Activated CD4-positive, alpha-beta T cell treated with anti-CD3 and anti-CD28 coated beads for 48 hours (primary cell): ENCODE measurements at places on chromosomes 2 and 18.

- DNase-seq = no peak
These were observed 30.3 kb upstream of the ARHGEF4 start for GRCh38 chr2:130806370-130806769.

DNA sequence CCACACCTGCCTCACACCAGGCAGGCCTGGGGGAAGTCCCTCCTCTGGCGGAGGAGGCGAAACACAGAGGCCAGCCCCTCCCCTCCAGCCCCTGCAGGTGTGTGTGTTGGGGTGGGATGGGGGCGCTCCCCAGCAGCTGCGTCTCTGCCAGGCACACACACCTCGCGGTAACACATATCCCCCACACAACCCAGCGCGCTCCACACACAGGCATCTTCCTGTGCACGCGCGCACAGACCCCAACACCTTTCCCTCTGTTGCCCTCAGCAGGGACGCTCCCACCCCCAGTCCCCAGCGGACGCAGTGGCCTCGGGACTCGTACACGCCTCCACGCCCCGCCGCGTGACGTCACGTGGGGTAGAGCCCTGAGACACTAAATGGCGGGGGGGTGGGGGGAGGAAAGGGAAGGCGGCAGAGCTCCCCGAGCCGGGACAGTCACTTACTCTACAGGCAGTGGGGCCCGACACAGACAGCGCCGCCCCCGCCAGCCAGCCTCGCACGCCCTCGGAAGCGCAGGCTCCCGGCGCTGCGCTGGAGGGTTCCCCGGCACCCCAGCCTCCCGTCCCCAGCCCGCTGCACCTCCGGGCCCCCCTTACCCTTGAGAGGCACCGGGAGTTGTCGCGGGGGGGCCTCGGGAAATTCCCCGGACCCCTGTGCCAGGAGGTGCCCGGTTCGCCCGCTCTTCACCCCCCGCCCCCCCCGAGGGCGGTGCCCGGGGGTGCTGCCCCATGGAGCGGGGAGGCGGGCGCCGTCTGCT lies at the start of gene WNT10A:
TSS of gene WNT10A (plus strand) at position 751 of the 757 bp plus-strand sequence. CDS start 144 bp downstream, outside the sequence.
- DNase-seq = peak; percentile 69

- no peak for DNase-seq
These were observed 266.9 kb downstream of the ZNF385B start for GRCh38 chr2:179594268-179595112.

- peak; percentile 82 for DNase-seq
These were observed at the start of gene MYL12B for GRCh38 chr18:3261373-3262233. TSS of gene MYL12B (plus strand) at chr18:3262133. CDS start at chr18:3272899, 10,766 bp downstream.

GRCh38 chr2:200742426-200742825 lies 69.3 kb upstream of the BZW1 start:
- no peak for DNase-seq

- no peak for DNase-seq
These were observed 40.0 kb upstream of the LRP1B start for GRCh38 chr2:142170847-142171246.

- no peak for DNase-seq
These were observed 35.2 kb downstream of the SETBP1 start for GRCh38 chr18:44715842-44716241.

DNA sequence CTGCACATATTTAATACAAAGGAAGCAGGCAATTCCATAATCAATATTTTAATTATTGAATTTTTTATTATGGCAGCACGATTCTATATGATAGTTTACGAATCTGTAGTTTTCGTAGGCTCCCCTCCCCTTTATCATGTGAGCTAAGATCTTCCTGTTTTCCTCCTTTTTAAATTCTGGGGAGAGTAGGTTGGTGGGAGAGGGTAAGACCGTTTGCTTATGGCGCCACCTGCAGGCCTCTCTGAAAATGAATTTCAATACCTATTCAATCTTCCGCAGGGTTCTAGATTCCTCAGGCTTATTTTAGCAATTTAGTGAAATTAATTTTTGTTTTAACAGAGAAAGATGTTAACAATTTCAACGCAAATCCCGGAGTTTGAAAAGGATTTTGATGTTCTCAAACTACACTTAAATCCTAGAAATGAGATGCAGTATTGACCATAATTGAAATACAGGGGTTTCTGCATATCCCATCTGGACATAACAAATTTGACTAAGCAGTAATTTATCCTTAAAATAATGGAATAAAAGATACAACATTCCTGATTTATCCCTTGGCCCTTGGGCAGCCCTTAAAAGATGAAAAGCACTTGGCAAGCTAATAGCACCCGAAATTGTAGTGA lies 12.8 kb upstream of the GBX2 start:
- DNase-seq = peak; percentile 71

- peak; percentile 45 for DNase-seq
These were observed 17.0 kb upstream of the CD8A start for GRCh38 chr2:86807468-86808275.

DNA sequence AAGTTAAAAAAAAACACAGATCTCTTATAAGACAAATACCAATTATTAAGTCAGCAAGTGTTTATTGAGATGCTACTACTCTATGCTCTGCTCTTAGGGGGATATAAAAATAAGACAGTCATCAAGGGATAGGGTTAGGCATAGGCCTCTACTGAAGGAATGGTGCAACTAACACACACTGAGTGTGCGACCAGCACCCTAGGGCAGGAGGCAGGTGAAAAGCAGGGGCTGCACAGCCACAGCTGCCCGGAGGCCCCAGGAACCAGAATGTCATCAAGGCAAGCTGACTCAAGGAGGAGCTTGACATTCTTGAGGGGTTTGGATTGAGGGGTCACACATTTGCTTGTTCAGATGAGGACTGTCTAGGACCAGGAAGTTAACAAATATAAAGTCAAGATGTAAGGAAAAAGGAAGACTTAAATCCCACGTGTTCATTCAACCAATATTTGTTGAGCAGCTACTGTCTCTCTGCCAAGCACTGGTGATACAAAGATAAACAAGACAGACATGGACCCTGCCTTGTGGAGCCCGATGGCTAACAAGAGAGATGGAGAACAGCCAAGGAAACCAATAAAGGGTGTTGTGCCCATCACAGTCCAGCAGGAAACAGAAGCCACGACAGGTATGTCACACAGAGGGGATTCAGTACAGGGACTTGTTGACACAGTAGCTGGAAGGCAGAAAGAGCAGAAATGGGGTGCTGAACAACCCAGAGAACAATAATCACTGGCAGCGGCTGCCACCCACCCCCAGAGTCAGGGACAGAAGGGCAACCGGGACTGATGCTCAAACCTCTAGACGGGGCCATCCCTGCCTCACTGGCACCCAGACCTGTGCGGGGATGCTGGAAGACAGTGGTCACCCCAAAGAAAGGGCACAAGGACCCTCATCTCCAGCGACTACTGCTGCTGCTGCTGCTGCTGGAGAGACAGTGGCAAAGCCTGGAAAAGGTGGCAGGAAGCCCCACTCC lies 45.8 kb upstream of the MAL start:
- no peak for DNase-seq

- DNase-seq = no peak
These were observed 15.0 kb downstream of the NAB1 start for GRCh38 chr2:190663839-190664238.

- DNase-seq = no peak
These were observed 128.6 kb upstream of the HDAC4 start for GRCh38 chr2:239529313-239530015.

- no peak for DNase-seq
These were observed 38.8 kb downstream of the ADAM23 start for GRCh38 chr2:206482123-206482522.

DNA sequence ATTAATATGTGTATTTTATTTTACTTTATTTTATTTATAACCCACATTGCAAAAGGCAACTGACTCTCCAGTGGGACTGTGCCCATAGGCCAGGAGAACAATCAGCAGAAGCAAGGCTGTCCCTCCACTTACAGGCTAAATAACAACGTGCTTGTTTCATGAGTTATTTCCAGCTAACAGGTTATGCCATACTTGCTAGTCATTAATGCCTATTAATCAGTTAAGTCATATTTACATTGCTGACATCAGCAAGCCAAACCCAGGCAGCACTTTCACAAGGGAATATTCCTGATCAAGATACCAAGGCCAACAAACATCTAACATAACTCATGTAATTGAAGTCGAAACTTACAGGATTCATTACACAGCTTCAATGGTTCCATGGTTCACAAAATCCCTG lies 92.1 kb downstream of the EN1 start:
- DNase-seq = no peak

GRCh38 chr2:36812196-36812595 lies 115.7 kb downstream of the VIT start:
- no peak for DNase-seq

GRCh38 chr2:172673056-172673683 lies 62.5 kb upstream of the RAPGEF4 start:
- no peak for DNase-seq

- DNase-seq = no peak
These were observed 220.1 kb downstream of the OSR1 start for GRCh38 chr2:19138264-19138825.

DNA sequence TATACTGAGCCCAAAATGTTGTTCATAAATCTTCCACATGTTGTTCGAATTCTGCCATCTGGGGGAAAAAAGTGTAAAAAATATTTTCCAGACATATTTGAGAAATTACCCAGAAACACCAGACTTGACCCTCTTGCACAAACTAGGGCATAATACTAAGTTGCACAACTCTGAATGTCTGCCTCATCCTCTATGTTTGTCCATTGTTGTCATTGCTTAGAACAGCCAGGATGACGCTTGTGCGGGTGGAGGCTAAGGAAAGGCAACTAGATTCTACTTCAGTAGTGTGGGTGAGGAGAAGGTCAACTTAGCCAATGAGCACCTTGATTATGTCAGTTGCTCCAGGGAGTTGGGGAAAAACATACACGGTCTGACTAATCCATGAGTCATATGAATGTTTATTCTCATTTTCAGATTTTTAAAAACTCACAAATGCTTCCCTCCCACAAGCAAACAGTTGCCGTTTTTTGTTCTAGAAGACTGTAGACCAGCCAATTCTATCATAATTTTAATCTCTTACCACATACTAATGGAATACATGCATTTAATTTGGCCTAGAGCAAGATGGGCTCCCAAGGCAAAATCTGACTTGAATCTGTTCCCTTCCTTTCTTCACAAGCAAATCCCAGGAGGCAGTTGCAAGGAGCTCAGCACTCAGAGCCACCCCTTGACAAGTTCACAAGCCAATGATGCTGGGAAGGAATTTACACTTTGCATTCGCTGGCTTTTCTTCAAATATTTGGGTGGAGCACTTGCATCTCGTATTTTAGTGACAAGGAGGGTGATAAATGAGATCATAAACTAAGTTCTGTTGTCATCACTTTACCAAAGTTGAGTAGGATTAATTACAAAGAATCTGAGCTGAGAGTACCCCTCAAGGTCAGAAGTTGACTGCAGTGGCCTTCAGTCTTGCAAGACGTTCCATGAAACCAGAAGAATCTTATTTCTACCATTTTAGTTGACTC lies 163.2 kb upstream of the TWIST2 start:
- peak; percentile 27 for DNase-seq

GRCh38 chr2:48343571-48344440 lies 186.1 kb upstream of the STON1 start:
- DNase-seq = no peak

DNA sequence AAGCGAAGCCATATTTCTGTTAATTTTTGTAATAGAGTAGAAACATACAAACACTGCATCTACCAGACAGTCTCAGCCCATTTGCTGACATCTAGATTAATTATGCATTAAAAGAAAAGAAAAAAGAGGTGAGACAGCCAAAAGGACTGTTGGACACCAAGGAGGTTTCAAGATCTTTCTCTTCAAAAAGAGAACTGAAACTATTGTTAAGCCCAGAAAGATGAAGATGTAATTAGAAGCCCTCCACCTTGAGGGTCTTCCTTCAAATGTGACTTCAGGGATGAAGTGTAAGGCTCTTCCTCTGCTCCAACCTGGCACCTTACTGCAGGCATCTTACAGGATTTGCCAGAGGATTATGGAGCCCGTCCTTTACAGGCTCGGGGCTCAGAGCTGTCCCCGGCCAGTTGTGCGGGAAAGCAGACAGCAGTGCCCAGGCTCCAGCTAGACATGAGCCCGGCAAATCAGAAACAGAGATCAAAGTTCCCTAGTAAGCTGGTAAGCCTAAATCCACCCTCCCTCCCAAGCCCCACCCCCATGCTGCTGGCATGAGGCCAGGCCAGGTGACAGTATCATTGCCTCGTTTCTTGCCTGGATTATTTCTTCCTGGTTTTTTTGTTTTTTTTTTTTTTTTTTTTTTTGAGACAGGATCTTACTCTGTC lies 38.9 kb downstream of the ADI1 start:
- DNase-seq = no peak

DNA sequence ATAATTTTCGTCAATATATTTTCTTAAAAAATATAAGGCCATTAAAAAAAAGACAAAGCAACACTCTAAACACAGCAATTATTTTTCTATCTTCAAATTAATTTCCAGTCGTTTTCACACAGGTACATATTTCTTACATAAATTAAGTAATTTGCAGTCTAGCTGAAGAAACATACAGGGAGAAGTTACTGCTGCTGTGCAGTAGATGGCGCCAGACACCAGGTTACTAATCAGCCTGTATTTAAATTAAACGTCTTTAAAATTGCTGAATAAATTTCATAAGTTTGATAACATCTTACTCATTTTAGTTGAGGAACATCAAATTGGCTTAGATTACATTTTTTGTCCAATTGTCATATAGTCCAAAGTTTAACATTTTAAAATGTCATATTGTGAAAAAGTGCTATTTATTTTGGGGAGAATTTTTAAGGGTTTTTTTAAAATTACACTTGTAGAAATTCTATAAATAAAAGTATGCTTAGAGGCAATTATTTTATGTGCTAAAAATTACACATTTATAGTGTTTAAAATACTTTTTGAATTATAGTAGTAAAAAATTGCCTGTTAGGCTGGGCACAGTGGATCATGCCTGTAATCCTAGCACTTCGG lies 88.4 kb downstream of the PMAIP1 start:
- DNase-seq = peak; percentile 67

DNA sequence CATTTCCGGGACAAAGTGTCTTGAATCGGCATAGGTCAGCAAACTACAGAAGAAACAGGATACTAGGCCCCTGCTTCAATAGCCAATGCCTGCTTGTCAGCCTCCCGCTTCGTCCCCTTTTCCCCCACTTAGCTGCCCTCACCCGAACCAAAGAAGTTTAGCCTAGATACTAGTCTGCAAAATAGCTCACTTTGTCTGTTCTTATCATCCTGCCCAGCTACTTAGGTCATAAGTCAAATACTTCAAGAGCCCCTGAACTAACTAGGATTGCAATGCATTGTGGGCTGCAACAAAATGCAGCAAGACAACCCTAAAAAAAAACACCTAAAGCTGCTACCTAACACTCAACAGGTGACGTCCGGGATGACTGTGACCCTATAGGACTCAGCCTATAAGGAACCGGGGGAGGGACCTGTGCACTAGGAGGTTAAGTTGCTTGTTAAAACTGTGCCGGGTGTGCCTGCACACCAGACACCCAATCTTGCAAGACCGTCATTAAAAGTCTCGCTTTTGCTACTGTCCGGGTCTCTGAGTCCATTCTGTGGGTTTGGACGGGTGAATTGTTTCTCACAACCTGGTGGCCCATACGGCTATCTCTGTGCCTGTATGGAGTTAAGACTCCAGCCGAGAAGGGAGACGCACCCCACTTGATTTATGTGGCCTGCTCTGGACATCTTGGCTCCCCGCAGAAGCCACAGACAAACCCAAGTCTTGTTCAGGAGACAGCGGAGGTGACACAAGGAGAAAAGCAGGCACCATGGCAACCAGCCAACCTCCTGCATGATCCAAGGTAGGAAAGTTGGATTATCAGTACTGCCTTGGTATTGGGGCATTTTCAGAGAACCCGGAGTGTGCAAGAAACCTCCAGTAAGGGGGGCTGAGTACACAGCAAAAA lies 105.9 kb downstream of the HIBCH start:
- no peak for DNase-seq
